ENCODE measurements at places on chromosomes 7 and 10. TPM values are rescaled to one million over a fixed set of nuclear protein-coding genes. Genes with fewer than 3 reads are reported as not detected.

GRCh38 chr10:64081947-64082482, 560.8 kb downstream of the REEP3 start:
- no peaks in the 10 kb centered on the region for H3K4me1 ChIP-seq
- H3K36me3 ChIP-seq: no peaks in the 10 kb centered on the region
- peaks cover 4% of the 10 kb centered on the region for H3K27me3 ChIP-seq
- H3K27ac ChIP-seq: no peak overlapping the region
- no peak overlapping the region for H3K4me3 ChIP-seq

Gene ANKRD1
- not detected for total RNA-seq

DNA sequence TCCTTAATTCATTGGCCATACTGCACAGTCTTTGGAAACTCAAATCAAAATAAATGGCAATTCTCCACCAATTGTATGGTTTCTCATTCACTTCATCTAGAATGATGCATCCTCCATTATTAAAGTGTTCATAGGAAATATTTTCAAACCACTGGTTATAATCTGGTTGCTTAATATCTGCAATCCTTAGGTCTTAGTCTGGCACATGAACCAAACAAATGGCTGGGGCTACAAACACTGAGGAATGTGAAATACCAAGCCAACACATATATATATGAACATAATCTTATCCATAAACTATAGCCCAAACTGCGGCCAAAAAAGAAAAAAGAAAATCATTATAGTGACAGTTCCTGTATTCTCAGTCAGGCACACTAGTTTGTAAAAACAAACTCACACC, 5.7 kb upstream of the MSS51 start:
- no peak for DNase-seq
- no peak overlapping the region for H3K27ac ChIP-seq
- no peaks in the 10 kb centered on the region for H3K4me1 ChIP-seq
- no peaks in the 10 kb centered on the region for H3K27me3 ChIP-seq

GRCh38 chr10:79346388-79347225, 662 bp upstream of the PPIF start:
- peaks cover 34% of the 10 kb centered on the region for H3K4me1 ChIP-seq
- no peaks in the 10 kb centered on the region for H3K27me3 ChIP-seq
- H3K27ac ChIP-seq: peak overlapping the region; percentile 90
- peaks cover 30% of the 10 kb centered on the region for H3K36me3 ChIP-seq

- no peaks in the 10 kb centered on the region for H3K36me3 ChIP-seq
- no peak overlapping the region for H3K4me3 ChIP-seq
- H3K27ac ChIP-seq: no peak overlapping the region
- H3K27me3 ChIP-seq: no peaks in the 10 kb centered on the region
- peaks cover 19% of the 10 kb centered on the region for H3K4me1 ChIP-seq
Measured at GRCh38 chr10:97823734-97824133, 25.9 kb upstream of the GOLGA7B start.

All from HCT116 (cell line).